ENCODE measurements at places on chromosomes 7 and 10.
A peak's percentile ranks its signal among the peaks of the same experiment; 100 is the strongest.

- DNase-seq, result no peak
Observed at GRCh38 chr10:85593226-85593772, 773.3 kb downstream of the GRID1 start.

DNA sequence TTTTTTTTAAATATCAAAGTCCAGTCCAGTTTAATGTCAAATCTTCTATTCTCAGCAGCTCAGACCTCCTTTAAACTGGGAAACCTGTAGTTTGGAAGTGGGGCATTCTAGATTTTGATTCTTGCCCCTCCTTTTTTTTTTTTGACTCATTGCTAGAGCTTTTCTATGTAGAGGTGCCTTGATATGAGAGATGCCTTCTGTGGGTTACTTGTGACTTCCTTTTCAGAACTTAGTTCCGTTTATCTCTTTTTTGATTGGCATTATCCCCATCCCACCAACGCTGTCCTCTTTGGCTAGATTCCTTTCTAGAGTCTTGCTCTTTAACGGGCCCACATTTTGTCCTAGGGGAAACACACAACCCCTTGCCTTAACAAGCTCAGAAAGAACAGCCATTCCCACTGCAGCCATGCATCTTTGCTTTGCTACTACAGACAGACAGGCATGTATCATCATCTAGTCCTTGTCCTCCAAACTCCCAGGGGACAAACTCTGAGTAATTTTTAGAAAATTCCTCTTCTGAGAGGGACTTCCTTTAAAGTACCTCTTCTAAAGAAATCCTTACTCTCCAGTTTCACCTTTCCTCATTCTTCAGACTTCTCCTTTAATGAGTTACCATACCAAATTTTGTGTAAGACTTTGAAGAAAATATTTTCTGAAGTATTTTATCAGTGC is 153.6 kb downstream of the PHF14 start:
- no peak for DNase-seq

GRCh38 chr10:96259150-96259549 is 12.2 kb downstream of the BLNK start:
- no peak for DNase-seq

- DNase-seq, result no peak
Observed at GRCh38 chr7:81331061-81332018, 412.5 kb upstream of the SEMA3C start.

- no peak for DNase-seq
Observed at GRCh38 chr7:43396187-43396740, 186.6 kb upstream of the STK17A start.

DNA sequence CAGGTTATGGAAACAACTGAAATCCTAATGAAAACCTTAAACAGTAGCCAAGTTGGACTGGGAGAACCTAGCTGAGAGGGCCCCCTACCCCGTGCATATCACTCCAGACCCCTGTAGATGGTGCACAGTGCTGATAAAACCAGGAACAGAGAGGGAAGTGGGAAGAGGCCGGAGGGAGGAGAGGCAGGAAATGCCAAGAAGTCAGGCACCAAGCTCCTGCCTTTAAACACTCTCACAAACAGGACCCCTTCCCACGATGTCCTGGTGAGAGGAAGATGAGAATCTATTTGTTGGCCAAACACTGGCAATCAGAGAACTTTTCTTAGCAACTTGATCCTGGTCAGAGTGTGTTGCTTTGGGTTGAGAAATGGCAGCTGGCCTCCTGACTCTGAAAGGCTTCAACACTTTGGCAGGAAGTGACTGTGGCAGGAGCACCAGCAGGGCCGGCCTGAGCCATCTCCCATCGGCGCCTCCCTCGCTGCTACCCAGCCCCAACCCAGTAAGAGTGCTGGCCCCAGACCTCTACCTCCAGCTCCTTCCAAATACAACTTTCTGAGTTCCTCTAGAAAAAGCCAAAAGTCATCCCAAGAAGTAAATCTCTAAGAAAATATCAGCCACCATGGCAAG is 39.5 kb downstream of the GSDME start:
- DNase-seq, result no peak

GRCh38 chr10:30117812-30118501 is 58.6 kb upstream of the JCAD start:
- DNase-seq, result no peak

DNA sequence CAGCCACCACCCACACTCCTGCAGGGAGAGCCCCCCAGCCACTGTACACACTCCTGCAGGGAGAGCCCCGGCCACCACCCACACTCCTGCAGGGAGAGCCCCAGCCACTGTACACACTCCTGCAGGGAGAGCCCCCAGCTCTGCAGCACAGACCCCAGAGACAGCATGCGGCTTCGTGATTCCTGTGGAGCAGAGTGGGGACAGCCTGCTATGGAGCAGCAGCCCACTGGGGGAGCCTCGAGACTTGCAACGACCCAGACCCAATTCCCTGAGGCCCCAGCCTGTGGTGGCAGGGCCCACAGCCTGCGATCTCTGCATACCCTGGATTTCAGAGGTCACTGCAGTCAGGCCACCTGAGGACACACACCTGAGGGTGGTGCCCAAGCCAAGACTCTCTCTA is 523.1 kb downstream of the DNAJB6 start:
- DNase-seq, result no peak

DNA sequence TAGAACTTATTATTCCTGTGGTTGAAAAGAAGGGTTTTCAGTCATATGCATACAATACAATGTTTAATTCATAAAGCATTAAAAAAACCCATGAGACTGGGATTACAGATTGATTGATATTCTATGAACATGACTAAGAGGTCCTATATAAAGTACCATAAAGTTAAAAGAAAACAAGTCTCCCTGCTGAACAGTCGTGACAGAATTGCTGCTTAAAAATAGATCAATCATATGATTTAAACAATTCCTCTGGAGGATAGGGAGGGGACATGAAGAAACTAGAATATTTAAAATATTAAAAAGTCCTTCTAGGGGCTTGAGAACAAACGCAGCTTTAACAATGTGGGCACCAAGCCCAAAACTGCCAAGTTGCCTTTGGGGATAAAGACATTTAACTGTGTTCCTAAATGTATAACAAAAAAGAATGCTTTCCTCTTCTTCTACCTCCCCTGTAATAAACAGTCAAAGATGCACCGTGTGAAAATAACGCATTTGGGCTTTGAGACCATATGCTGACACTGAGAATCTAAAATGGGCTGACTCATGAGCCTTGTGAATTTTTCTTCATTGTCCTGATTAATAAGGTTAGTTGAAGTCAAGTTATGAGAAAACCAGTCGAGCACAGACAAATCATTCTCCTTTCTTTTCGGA is 25.8 kb downstream of the TWIST1 start:
- no peak for DNase-seq

GRCh38 chr7:2143981-2144595 is 88.7 kb downstream of the MAD1L1 start:
- DNase-seq, result no peak

DNA sequence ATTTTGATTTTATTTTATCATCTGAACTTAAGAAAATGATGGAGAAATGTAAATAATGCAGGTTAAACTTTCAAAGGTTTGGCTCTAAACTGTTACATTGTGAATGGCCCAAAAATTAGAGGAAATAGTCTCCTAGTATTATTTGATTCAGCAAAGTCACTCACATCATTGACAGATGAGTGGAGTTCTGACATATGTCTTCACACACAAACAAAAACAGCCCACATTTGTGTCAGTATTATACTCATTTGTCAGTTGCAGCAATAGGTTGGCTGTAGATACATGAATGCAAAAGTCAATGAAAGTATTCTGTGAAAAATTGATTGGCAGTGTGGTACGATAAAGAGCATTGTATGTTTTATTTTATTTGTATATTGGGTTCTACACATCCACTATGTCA is 108.8 kb upstream of the BMPER start:
- DNase-seq, result no peak

DNA sequence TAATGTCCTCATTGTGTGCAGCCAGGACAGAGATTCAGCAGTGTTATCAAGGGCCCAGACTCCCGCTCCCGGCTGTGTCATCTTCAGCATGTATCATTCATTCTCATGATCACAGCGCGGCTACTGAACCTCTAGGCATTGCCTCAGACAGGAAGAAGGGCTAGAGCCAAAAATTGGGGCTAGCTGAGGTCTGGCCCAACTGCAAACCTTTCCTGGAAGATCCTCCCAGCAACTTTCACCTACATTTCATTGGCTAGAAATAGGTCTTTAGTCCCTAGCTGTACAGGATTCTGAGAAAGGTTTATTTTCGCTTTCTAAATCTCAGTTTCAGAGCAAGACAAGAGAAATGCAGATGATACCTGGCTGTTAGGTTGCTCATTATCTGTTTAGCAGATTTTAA is 81.9 kb downstream of the CREM start:
- DNase-seq, result peak; percentile 19

DNA sequence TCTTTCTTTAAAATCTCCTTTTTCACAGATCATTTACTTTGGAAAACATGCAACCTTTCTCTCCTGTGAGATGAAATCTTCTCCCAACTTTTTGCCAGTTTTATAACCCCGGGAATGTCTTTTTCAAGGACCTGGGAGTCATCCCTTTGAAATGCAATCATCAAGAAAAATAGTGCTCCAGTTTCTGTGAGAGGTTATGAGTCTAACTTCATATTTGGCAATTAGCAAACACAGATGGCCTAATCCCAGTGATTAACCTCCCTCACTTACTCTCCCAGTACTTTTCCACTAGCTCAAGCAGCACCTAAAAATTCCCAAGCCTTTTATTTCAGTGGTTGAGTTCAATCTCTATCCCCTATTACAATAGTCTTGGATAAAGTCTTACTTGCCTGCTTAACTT is 185.8 kb upstream of the TMEM106B start:
- DNase-seq, result no peak

DNA sequence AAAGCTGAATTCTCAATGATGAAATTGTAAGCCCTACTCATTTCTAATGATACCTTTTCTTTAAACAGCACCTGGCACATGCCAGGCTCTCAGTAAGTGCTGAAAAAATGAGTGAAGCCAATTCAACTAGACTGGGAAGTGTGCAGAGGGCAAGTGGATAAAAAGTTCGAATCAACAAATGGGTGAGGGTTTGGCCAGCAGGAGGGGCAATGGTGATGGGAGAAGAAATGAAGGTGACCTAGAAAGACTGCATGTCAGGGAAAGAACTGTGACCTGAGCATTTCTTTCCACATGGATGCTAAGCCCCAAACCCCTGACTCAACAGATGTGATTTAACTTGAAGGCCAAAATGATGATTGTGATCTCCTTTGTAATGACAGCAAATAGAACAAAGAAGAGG is 54.6 kb downstream of the DKK1 start:
- DNase-seq, result no peak

- no peak for DNase-seq
Observed at GRCh38 chr7:12553416-12553815, 17.1 kb upstream of the SCIN start.

GRCh38 chr10:121998462-121998861 is 9.5 kb downstream of the TACC2 start:
- DNase-seq, result no peak

DNA sequence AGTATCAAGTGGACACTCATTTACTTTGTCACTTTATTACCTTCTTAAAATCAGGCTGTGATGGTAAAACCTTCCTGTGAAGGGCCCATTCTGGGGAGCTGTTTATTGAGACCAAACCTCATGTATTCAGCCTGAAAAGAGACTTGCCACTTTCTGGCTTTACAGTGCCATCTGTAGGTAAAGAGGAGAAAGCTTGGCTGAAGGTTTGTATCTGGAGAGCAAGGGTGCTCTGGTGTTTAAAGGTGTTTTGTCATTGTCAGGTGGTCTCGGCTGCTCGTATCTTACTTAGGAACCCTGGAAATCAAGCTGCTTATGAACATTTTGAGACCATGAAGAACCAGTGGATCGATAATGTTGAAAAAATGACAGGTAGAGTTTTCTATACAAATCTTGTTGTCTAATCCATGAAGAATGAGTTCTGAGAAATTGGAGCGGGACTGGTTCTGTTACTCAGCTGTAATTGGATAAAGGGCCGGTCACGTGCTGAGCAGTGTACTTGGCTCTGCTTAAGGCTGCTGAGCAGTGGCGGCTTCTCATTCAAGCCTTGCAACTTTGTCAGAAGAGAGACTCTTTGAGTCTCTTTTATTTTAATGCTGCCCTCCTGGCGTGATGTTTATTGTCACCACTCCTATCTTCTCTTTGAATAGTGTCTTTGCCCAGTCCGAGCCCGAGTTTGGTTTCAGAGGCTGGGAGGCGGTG is 46.9 kb downstream of the AP3M1 start:
- DNase-seq, result no peak

DNA sequence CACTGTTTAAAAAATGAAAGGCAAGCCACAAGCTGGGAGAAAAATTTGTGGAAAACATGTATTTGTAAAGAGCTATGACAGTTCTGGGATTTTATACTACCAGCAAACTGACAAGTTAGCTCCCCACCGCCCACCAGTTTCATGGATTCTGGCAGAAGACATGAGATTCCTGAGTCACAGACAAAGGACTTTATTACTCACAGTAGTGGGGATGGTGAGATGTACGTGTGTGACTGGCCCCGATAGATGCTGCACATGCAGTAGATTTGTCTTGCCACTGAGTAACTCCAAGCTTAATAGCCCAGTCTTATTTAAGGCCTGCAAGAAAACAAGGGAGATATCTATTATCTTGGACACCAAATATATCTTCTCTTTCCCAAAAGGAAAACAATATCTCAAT is 281.7 kb downstream of the AHR start:
- peak; percentile 10 for DNase-seq

DNA sequence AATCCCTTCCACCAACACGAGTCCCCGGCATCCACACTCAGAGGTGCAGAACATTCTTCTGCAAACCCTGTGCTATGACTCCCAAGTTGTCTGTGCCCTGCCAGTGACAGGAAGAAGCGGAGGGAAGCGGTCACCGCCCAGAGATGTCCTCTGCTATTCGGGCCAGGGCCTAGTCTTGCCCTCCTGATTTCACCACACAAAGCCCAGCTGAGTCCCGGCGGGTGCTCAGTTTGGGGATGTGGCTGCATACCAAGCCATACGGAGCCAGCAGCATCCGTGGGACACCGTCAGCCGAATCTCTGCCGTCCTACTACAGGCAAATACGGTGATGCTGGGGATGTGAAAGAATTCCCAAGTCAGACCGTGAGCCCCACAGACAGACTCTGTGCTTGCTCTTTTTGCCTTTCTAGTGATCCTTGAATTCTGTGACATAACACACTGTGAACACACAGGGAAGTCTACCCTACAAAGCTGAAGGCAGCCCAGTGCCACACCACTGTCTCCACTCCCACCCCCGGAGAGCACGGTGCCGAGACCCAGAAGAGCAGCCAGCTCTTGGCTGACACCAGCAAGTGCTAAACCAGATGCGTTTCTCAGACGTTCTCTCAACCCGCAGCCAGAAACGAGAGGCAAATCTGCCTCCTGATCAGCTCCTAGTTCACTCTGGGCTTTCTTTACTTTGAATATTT is 2.0 kb downstream of the STK32C start:
- no peak for DNase-seq

GRCh38 chr10:126670895-126671261 is 385 bp upstream of the C10orf90 start:
- DNase-seq, result peak; percentile 84

- no peak for DNase-seq
Observed at GRCh38 chr7:115511330-115511729, 519.2 kb downstream of the TFEC start.

GRCh38 chr10:126907423-126907970 is 2.3 kb downstream of the DOCK1 start:
- no peak for DNase-seq

Data from nucleus accumbens (tissue), 56 donors.